ENCODE measurements at places on chromosomes 4 and X.

- peak; percentile 65 for DNase-seq
Observed at GRCh38 chr4:140296335-140297220, 76.9 kb upstream of the SCOC start.

DNA sequence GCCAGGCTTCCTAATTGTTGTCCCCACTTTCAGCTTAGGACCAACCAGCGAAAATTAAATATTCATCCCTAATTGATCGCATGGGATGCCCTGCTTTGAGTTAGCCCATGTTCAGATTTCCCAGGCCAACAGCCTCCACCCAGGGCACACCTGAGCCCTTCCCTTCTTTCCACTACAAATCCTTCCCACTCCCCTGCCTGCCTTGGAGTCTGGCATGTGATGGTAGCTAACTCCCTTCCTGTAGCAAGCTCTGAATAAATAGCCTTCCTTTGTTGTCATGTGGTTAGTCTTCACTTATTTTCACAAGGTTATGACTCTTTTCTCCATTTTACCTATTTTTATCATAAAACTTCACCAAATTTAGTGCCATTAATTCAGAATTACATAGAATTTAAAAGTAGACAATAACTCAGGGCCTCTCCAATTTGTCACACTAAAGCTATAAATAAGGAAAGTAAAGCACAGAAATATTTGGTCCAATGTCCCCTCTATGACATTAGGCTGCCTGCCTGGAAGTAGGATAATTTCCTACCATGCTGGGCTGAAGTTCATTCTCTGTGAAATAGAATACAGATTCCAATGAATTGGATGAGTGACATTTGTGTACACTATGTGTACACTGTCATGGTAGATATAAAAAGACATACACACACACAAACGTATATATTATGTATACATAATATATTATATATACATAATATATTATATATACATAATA is 166.4 kb upstream of the CPEB2 start:
- DNase-seq: no peak

GRCh38 chrX:79364306-79364705 is 2.8 kb downstream of the ITM2A start:
- no peak for DNase-seq

DNA sequence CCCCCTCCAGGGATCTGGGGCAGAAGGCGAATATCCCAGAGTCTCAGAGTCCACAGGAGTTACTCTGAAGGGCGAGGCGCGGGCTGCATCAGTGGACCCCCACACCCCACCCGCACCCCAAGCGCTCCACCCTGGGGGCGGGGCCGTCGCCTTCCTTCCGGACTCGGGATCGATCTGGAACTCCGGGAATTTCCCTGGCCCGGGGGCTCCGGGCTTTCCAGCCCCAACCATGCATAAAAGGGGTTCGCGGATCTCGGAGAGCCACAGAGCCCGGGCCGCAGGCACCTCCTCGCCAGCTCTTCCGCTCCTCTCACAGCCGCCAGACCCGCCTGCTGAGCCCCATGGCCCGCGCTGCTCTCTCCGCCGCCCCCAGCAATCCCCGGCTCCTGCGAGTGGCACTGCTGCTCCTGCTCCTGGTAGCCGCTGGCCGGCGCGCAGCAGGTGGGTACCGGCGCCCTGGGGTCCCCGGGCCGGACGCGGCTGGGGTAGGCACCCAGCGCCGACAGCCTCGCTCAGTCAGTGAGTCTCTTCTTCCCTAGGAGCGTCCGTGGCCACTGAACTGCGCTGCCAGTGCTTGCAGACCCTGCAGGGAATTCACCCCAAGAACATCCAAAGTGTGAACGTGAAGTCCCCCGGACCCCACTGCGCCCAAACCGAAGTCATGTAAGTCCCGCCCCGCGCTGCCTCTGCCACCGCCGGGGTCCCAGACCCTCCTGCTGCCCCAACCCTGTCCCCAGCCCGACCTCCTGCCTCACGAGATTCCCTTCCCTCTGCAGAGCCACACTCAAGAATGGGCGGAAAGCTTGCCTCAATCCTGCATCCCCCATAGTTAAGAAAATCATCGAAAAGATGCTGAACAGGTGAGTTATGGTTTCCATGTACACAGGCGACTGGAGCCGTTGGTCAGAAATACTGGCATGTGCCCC is at the start of gene CXCL1:
CXCL1 (plus strand) TSS at position 264 of the 926 bp plus-strand sequence; CDS start at position 342, 78 bp downstream.
- peak; percentile 18 for DNase-seq

DNA sequence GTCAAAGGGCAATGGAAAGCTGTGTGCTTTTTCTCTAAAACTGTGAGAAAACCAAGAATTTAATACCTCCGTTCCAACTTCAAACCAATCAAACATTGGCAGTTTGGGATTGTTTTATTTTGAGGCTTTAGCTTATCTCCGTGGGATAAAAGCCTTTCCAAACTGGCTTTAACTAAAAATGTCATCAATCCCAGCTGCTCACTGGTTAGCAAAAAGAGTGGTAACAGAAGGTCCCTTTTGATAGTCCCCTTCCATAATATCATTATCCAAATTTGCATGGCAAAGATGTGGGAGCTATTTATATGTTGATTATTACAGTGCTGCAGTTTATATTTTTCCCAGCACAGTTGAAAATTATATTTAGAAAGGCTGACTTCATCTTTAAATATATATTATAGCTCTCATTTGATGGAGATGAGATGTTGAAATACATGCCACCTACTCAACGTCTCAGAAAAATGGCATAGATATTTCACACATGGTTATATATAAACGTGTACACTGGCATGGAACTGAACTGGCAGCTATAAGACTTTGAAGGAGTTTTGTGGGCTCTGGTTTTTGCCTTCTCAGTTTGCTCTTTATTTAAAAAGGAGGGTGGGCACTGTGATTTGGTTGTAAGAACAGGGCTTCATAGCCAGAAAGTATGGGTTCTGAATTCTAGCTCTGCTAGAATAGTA is 707.1 kb upstream of the SLIT2 start:
- DNase-seq: no peak

- no peak for DNase-seq
Observed at GRCh38 chr4:153832720-153833287, 43.9 kb upstream of the SFRP2 start.

DNA sequence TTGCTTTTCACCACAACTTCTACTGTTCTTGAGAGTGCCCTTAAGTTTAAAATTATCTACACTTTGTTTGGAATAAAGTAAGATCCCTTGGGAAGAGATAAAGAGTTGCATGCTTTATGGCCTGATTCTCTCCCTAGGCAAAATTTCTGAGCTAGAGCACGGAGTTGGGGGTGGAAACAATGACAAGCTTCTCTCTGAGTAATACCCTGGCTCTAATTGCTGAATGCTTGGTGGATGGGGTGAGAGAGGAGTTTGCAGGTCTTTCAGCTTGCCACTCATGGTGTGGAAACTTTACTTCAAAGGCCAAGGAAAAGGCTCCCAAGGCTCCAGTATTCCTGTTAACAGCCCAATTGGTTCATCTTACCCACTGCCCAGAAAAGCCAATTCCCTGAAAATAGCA is 26.1 kb upstream of the PRDM8 start:
- DNase-seq: no peak

- DNase-seq: no peak
Observed at GRCh38 chr4:78533854-78534253, 17.7 kb upstream of the ANXA3 start.

All from ovary (tissue), 10 donors.